Right ventricle myocardium inferior (tissue), 1 donor: ENCODE measurements at places on chromosomes 1 and 21. TPM values are rescaled to one million over a fixed set of nuclear protein-coding genes. Genes with fewer than 3 reads are reported as not detected.

- DNase-seq: no peak
These were observed 34.8 kb downstream of the RIMS3 start for GRCh38 chr1:40630488-40631223.

DNA sequence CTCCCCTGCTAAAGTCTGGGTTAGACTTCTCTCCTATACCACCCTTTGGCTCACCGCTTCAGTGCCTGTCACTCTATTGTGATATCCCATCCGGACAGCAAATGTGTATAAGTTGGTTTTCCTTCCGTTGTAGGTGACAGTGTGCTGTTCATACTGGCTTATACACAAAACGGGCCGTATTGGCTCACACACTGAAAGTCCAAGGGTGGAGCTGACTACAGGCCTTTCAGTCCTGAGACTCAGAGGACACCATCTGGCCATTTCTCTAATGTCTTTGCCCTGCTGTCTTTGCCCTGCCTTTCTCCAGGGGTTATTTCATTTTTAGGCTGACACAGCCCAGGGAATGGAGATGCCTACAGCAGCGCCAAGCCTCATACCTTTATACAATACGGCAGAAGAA lies 90.7 kb downstream of the URB2 start:
- DNase-seq: no peak

DNA sequence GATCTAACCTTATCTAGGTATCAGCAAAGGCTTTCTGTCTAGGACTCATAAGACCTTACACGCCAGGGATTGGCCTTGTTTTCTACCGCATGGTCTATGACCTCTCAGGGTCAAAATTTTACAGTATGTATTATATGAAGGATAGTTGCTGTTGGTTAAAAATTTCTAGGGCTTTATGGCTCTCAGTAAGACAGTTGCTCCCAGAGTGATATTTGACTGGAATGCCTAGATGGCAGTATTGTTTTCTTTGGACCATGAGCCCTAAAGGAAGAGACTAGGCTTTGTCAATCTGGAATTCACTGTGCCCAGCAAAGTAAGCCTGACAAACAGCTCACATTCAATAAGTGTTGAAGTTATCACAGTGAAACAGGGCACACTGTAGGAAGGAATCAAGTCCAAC lies 37.6 kb downstream of the C1orf87 start:
- DNase-seq: no peak

DNA sequence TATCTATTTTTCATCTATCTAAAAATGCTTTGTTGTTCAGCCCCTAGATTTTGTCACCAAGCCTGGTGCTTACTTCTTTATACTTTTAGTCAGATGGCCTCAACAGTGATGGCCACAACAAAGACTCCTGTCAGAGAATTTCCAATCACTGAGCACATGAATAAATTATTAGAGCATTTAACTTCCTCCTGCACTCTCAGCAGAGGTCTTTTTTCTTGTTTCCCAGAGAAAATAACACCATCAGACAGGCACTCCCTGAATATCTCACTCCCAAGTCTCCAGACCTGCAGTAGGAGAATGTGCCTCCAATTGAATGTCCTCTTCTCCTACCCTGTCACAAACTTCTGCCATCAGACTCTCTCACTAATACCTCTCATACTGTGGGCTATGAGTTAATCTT lies 616.0 kb upstream of the NR5A2 start:
- no peak for DNase-seq

DNA sequence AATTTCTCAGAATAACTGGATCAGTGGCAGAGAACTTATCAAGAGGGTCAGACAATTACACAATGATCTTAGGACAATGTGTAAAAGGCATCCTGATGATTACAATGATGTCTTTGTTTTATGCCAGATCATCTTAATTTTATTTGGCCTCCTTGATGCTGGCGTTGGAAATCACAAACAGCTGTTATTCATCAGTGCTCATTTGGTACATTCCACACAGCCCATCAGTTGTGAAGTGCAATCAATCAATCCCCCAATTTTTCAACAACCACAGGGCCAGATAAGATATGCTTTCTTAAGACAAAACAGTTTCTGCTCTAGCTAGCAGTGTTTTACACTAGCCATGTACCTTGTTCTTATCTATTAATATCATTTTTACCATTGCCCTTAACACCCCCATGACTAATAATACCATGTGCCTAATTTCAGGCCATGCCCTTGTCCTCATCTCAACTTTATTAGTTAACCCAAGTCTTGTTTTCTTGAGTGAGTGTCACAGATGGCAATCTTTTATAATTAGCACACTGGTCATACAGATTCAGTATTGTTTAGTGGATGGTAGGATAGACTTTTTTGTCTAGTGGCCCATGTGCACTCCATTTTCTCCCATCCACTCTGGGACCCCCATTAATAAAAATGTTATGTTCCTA lies 40.8 kb upstream of the COL24A1 start:
- no peak for DNase-seq

DNA sequence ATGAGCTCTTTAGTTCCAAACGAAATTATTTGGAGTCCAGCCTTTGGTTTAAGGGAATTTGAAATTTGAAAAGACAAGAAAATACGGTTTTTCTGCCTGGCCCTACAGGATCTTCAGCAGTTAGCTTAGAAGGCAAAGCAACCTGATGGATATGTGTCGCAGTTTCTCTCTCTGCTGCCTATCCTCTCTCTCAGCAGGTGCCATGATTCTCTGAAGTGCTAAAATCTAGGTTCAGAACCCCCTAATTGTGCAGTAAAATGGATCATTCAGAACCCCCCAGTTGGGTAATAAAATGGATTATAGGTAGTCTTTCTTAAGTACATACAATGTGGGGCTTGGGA lies 446 bp upstream of the DEPDC1 start:
- no peak for DNase-seq

DNA sequence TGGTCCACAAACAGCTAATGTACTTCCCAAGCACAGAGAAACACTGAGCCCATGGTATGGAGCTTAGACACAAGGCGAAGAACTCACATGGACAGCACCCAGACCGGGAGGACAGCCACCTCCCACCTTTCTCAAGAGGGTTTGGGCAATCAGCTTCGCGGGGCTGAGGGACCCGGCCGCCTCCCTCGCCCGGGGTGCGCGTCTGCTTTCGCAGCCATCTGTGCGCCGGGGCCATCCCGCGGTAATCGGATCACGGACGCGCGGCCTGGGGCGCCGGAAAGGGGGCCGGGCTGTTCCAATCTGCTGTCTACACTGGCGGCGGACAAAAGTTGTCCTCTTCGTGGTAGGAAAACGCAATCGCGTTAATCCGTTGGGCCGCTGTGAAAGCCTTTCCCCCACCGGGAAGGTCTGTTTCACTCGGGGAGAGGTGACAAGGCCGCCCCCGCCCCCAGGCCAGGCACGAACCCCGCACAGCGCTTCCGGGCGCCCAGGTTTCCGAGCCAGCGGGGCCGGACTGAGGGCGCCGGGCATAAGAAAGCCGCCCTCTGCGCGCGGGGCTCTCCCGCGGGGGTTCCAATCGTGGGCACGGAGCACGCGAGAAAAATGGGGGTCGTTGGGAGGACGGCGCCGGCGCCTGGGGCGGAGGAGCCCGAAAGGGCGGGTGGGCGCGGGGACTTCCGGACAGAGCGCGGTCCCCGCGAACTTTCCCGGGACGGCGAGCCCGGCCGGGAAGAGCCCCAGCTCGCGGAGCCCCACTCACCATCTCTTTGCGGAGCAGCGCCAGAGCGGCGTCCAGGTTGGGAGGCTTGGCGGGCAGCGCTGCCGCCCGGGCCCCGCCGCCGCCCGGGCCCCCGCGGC lies 664 bp downstream of the FAM89A start:
- DNase-seq: no peak

DNA sequence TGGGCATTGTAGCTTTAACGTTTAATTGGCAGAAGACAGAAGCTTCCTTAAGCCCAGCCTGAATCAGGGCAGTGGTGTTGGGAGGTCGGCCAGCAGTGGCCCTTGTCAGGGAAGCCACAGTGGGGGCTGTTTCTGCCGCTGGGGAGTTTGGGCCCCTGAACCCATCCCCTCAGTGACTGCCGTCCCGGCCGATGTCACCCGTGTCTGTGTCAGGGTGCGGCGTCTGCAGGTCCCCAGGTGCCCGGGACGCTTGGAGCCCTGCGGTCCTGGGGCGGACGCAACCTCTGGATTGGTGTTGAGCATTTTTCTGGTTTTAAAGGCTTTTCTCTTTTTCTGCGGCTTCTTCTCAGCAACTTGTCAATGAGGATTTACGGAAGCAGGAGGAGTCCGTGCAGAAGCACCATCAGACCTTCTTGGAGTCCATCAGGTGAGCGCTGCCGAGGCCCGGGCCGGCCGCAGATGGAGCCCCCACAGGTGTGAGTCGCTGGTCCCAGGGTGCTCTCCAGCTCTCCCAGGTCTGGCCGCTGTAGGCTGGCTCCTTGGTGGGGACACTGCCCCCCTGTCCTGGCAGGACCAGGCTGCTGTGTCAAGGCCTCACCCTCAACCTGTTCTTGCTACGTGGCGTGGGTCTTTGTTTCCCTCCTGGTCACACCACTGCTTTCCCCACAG lies 2.3 kb downstream of the ATAD3C start:
- peak; percentile 58 for DNase-seq

DNA sequence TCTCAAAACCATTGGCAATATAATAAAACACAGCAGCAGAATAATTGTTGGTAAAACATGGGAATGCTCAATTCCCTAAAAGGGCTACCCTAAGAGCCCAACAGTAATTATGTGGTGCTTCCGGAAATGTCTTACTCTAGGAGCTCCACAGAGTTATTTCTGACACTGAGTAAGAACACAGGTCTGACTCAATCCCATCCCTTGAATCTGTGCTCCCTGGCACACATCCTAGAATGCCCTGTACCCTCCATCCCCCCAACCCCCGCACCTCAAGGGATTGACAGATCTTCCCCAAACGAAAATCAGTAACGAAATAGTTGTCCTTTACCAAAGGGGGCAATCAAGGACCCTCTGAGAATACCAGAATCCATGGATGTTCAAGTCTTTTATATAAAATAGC lies 71.9 kb downstream of the SMYD2 start:
- DNase-seq: no peak

- no peak for DNase-seq
These were observed 97.1 kb upstream of the MAGI3 start for GRCh38 chr1:113293256-113293626.

DNA sequence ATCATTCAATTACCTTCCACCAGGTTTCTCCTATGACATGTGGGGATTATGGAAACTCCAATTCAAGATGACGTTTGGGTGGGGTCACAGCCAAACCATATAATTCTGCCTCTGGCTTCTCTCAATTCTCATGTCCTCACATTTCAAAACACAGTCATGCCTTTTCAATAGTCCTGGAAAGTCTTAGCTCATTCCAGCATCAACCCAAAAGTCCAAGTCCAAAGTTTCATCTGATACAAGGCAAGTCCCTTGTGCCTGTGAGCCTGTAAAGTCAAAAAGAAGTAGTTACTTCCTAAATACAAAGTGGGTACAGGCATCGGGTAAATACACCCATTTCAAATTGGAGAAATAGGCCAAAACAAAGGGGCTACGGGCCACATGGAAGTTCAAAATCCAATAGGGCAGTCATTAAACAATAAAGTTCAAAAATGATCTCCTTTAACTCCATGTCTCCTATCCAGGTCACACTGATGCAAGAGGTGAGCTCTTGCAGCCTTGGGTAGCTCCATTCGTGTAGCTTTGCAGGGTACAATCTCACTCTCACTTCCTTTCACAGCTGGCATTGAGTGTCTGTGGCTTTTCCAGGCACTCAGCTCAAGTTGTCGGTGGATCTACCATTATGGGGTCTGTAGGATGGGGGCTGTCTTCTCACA lies 112.9 kb downstream of the FCRL5 start:
- DNase-seq: no peak

DNA sequence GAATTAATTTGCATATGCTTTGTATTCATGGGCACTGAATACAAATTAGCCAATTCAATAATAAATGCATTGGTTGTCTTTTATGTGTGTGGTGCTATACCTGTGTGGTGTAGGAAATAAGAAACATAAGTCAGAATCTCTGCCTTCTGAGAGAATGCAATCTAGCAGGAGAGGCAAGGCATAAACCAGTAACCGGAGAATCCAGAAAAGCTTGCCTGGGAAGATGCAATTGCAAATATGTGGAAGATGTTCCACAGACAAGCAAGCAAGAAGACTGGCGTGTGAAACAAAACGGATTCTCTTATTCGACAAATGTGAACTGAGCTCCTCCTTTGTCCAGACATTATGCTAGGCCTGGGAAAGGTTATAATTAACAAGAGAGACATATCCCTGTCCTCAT lies 134.3 kb downstream of the NR5A2 start:
- DNase-seq: no peak

GRCh38 chr1:83583351-83584014 lies 415.4 kb downstream of the TTLL7 start:
- DNase-seq: no peak

GRCh38 chr1:232655028-232655745 lies 25.3 kb upstream of the SIPA1L2 start:
- no peak for DNase-seq

DNA sequence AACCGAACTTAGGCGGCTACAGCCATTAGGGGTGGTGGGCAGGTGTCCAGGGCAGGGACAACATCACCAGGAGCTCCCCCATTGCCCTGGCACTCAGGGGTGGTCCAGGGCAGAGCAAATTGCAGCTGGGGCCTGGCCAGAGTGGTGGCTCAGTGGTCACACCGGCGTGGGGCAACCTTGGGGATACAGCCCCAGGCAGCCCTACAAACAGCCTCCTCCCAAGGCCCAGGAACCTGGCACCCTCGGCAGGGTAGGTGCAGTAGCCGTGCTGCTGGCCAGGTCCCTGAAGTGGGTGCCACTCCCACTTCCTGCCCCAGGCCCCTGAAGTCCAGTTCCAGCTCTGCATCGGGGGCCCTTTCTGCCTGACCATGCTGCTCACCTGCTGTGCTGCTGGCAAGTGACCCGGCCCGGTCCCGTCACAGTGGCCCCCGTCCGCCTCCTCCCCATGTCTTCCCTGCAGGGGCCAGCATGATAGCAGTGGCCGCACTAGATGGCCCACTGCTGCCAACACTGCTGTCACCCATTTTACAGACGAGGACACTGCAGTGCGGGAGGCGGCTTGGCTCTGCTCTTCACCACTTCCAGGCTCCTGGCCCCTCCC lies 712.8 kb downstream of the MATN1 start:
- peak; percentile 55 for DNase-seq

GRCh38 chr1:24768873-24769605 lies 23.8 kb downstream of the CLIC4 start:
- no peak for DNase-seq

HSD3B1 gene
- total RNA-seq: not detected

SFT2D2 gene
- 16.9 TPM for total RNA-seq

CFAP126 gene
- total RNA-seq: not detected

LDLRAD1 gene
- total RNA-seq: not detected

OR2T2 gene
- not detected for total RNA-seq

CFAP74 gene
- total RNA-seq: not detected

TEX38 gene
- not detected for total RNA-seq

TBX19 gene
- total RNA-seq: 0.43 TPM

PGLYRP3 gene
- not detected for total RNA-seq

ZBTB8A gene
- 2.8 TPM for total RNA-seq

TAF1A gene
- total RNA-seq: 1.7 TPM
